ENCODE measurements at places on chromosomes 13 and 19.
A peak's percentile ranks its signal among the peaks of the same experiment; 100 is the strongest.

- no peak for DNase-seq
Observed at GRCh38 chr13:53014495-53015443, 13.8 kb upstream of the OLFM4 start.

GRCh38 chr13:90205081-90205480, 1142.4 kb upstream of the MIR17HG start:
- no peak for DNase-seq

- no peak for DNase-seq
Observed at GRCh38 chr19:18666317-18666716, 17.2 kb upstream of the CRTC1 start.

GRCh38 chr13:113406321-113407102, 42.6 kb upstream of the GRTP1 start:
- peak; percentile 35 for DNase-seq

DNA sequence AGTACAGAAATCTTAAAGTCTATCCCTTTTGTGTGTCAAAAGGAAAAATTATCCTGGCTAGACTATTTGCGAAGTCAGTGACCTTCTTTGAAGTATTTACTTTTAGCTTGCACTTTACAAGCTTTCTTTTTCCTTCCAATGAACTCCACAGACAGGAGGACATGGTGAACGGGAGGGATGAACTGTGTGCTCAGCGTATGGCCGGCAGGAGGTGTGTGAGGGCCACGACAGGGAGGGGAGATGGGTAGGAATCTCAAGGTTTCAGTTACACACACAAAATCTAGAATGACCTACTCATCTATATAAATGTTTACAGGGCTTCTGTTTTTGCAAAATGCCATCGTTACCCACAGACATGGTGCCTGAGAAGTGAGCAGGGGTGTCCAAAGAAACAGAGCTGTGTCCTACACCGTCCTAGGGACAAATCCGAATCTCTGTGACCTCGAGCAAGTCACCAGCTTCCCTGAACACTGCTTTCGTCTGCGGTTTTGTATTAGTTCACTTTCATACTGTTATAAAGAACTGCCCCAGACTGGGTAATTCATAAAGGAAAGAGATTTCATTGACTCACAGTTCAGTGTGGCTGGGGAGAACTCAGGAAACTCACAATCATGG, 537.2 kb downstream of the LIG4 start:
- no peak for DNase-seq

DNA sequence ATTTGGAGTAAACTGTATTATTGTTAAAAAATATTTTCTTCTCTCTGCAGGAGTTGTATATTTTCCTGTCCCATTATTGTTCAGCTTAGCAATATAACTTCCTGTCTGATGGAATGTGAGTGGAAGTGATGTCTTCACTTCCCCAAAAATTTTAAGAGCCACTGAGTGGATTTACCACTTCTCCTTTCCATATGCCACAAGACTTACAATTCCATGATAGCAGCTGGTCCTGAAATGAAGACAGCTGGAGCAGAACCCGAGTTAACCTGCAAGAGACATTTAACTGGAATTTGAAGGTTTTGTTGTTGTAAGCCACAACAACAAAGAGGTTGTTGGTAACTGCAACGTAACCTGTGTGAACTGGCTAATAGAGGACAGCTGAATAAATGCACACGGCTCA, 23.4 kb upstream of the TBC1D4 start:
- DNase-seq, result no peak
